Lung (tissue), 17 donors: ENCODE measurements at places on chromosomes 1 and 21.

GRCh38 chr1:14648896-14649855 is 50.7 kb downstream of the KAZN start:
- peak; percentile 81 for DNase-seq
- H3K4me1 ChIP-seq: peaks cover 20% of the 10 kb centered on the region
- H3K27me3 ChIP-seq: no peaks in the 10 kb centered on the region

GRCh38 chr1:25019337-25020172 is 89.5 kb upstream of the RUNX3 start:
- no peak overlapping the region for H3K27ac ChIP-seq
- H3K4me1 ChIP-seq: no peaks in the 10 kb centered on the region
- H3K4me3 ChIP-seq: no peak overlapping the region
- H3K27me3 ChIP-seq: no peaks in the 10 kb centered on the region
- no peak for DNase-seq
- H3K36me3 ChIP-seq: no peaks in the 10 kb centered on the region

DNA sequence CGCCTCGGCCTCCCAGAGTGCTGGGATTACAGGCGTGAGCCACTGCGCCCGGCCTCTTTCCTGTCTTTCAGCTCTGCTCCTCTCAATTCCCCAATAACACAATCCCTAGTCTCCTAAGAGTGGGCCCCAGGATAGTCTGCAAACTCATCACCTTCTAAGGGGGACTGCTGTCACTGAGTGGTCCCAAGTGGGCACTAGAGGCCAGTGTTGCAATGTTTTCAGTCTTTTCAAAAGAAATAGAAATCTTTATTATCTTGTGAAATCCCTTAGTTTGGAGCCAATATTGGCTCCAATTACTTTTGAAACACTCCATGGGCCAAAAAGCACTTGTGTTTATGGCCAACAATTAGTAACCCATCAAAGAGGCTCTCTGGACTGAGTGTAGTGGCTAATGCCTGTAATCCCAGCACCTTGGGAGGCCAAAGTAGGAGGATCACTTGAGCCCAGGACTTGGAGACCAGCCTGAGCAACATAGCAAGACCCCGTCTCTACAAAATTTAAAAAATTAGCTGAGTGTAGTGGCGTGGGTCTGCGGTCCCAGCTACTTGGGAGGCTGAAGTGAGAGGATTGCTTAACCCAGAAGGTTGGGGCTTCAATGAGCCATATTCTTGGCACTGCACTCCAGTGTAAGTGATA is 28.6 kb upstream of the ZNF697 start:
- H3K27ac ChIP-seq: no peak overlapping the region
- H3K36me3 ChIP-seq: no peaks in the 10 kb centered on the region
- DNase-seq: peak; percentile 93
- no peaks in the 10 kb centered on the region for H3K27me3 ChIP-seq

- no peak overlapping the region for H3K27ac ChIP-seq
- H3K4me3 ChIP-seq: no peak overlapping the region
- no peaks in the 10 kb centered on the region for H3K27me3 ChIP-seq
- DNase-seq: no peak
- no peaks in the 10 kb centered on the region for H3K36me3 ChIP-seq
- no peaks in the 10 kb centered on the region for H3K4me1 ChIP-seq
Measured at GRCh38 chr1:235563513-235564061, 59.3 kb upstream of the B3GALNT2 start.

- no peaks in the 10 kb centered on the region for H3K36me3 ChIP-seq
- no peak overlapping the region for H3K27ac ChIP-seq
- H3K27me3 ChIP-seq: no peaks in the 10 kb centered on the region
- no peaks in the 10 kb centered on the region for H3K4me1 ChIP-seq
- no peak for DNase-seq
Measured at GRCh38 chr1:233452724-233453123, 125.2 kb downstream of the MAP3K21 start.

DNA sequence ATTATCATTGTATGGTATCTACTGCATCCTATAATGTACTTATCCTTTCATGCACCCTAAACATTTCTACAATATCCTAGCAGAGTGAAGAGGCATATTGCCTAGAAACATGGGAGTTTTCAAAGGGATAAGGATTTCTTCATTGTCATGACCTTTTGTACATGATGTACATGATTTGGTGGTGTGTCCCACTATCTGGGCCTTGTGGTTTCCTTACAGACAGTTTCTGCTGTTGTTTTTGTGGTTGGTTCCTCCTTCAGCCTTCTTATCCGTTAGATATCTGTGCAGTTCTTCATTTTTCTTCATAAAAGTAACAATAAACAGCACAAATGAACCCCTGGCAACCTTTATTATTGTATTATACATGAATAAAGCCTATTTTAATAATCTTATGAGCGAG is 70.4 kb upstream of the BACH1 start:
- DNase-seq: no peak
- no peaks in the 10 kb centered on the region for H3K36me3 ChIP-seq
- no peak overlapping the region for H3K27ac ChIP-seq
- H3K4me3 ChIP-seq: no peak overlapping the region

GRCh38 chr1:34928699-34929496 is 552 bp downstream of the DLGAP3 start:
- no peaks in the 10 kb centered on the region for H3K36me3 ChIP-seq
- H3K27me3 ChIP-seq: peaks cover 58% of the 10 kb centered on the region
- no peak for DNase-seq
- H3K4me3 ChIP-seq: no peak overlapping the region
- H3K27ac ChIP-seq: no peak overlapping the region

DNA sequence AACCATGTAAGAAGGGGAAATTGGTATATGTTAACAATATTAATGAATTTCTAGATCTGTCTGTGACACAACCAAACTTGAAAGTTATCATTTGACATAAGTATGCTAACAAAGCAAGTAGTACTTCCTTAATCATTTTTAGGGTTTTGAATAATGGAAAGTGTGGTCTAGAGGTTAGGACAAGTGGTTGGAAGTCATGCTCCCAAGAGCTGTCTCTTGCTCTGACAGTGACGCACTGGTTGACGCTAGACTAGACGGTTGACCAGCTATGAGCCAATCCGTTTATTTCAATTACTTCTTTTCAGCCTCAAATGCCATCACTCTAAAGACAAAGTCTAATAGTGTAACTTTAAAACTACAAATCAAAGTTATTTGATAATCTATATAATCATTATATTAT is 20.7 kb upstream of the RGS1 start:
- no peaks in the 10 kb centered on the region for H3K4me1 ChIP-seq
- no peaks in the 10 kb centered on the region for H3K27me3 ChIP-seq
- H3K36me3 ChIP-seq: no peaks in the 10 kb centered on the region
- no peak for DNase-seq

GRCh38 chr1:40634901-40635655 is 30.4 kb downstream of the RIMS3 start:
- no peaks in the 10 kb centered on the region for H3K27me3 ChIP-seq
- H3K4me3 ChIP-seq: no peak overlapping the region
- no peak for DNase-seq
- H3K27ac ChIP-seq: no peak overlapping the region
- H3K36me3 ChIP-seq: no peaks in the 10 kb centered on the region
- H3K4me1 ChIP-seq: no peaks in the 10 kb centered on the region

DNA sequence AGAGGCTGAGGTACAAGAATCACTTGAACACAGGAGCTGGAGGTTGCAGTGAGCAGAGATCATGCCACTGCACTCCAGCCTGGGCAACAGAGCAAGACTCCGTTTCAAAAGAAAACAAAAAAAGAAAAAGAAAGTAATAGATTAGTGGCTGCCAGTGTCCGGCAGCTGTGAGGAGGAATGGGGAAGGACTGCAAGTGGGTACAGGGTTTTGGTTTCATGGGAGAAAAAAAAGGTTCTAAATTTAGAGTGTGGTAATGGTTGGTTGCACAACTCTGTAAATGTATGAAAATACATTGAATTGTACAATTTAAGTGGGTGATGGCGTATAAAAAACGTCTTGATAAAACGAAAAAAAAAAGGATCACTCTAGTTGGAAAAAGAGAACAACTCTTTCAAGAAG is 6.7 kb downstream of the TAF1A start:
- no peaks in the 10 kb centered on the region for H3K27me3 ChIP-seq
- no peak overlapping the region for H3K4me3 ChIP-seq
- peaks cover 13% of the 10 kb centered on the region for H3K36me3 ChIP-seq
- H3K4me1 ChIP-seq: no peaks in the 10 kb centered on the region
- H3K27ac ChIP-seq: no peak overlapping the region
- no peak for DNase-seq

GRCh38 chr1:220222939-220223338 is 49.3 kb downstream of the RAB3GAP2 start:
- no peak overlapping the region for H3K4me3 ChIP-seq
- no peak overlapping the region for H3K27ac ChIP-seq
- H3K36me3 ChIP-seq: no peaks in the 10 kb centered on the region
- peaks cover 6% of the 10 kb centered on the region for H3K4me1 ChIP-seq

GRCh38 chr1:40840526-40841323 is 21.4 kb downstream of the CITED4 start:
- no peaks in the 10 kb centered on the region for H3K4me1 ChIP-seq
- no peak overlapping the region for H3K4me3 ChIP-seq
- H3K27me3 ChIP-seq: no peaks in the 10 kb centered on the region
- no peak overlapping the region for H3K27ac ChIP-seq
- DNase-seq: no peak

GRCh38 chr21:42421018-42421793 is 17.5 kb downstream of the UBASH3A start:
- H3K27me3 ChIP-seq: no peaks in the 10 kb centered on the region
- DNase-seq: no peak
- H3K4me3 ChIP-seq: no peak overlapping the region
- no peak overlapping the region for H3K27ac ChIP-seq
- H3K36me3 ChIP-seq: no peaks in the 10 kb centered on the region

GRCh38 chr1:85560305-85560704 is 20.3 kb upstream of the CCN1 start:
- no peaks in the 10 kb centered on the region for H3K36me3 ChIP-seq
- H3K4me1 ChIP-seq: peaks cover 2% of the 10 kb centered on the region
- no peak overlapping the region for H3K4me3 ChIP-seq

DNA sequence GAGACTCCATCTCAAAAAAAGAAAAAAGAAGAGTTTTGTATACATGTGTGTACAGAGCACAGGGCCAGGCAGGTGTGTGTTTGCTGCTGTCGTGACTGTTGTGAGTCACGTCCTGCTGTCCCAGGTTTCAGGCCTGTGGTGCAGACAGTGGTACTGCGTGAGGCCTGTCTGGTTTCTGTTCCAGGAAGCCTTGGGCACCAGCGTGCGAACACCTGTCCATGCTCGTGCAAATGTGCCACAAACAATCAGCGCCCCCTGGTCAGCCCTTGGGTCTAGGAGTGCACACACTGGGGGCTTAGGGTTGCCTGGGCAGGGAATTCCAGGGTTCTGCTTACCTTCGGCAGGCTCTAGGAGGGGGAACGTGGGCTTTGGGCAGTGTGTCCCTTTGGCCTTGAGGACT is 16.9 kb downstream of the GPR157 start:
- H3K27me3 ChIP-seq: no peaks in the 10 kb centered on the region
- peaks cover 36% of the 10 kb centered on the region for H3K36me3 ChIP-seq
- H3K4me1 ChIP-seq: peaks cover 13% of the 10 kb centered on the region
- no peak overlapping the region for H3K27ac ChIP-seq

GRCh38 chr1:69585666-69586065 is 17.9 kb downstream of the LRRC7 start:
- no peaks in the 10 kb centered on the region for H3K36me3 ChIP-seq
- DNase-seq: peak; percentile 84
- no peaks in the 10 kb centered on the region for H3K27me3 ChIP-seq
- H3K27ac ChIP-seq: no peak overlapping the region

- no peaks in the 10 kb centered on the region for H3K36me3 ChIP-seq
- no peaks in the 10 kb centered on the region for H3K4me1 ChIP-seq
- no peak overlapping the region for H3K4me3 ChIP-seq
- DNase-seq: no peak
- no peaks in the 10 kb centered on the region for H3K27me3 ChIP-seq
- no peak overlapping the region for H3K27ac ChIP-seq
Measured at GRCh38 chr1:94013367-94013878, 104.2 kb upstream of the GCLM start.

- H3K27ac ChIP-seq: peak overlapping the region; percentile 67
- H3K4me3 ChIP-seq: no peak overlapping the region
- no peak for DNase-seq
- no peaks in the 10 kb centered on the region for H3K36me3 ChIP-seq
Measured at GRCh38 chr1:111719674-111720132, 19.5 kb downstream of the INKA2 start.

- no peak overlapping the region for H3K27ac ChIP-seq
- no peaks in the 10 kb centered on the region for H3K27me3 ChIP-seq
Measured at GRCh38 chr1:73167009-73167657, 884.8 kb upstream of the NEGR1 start.

DNA sequence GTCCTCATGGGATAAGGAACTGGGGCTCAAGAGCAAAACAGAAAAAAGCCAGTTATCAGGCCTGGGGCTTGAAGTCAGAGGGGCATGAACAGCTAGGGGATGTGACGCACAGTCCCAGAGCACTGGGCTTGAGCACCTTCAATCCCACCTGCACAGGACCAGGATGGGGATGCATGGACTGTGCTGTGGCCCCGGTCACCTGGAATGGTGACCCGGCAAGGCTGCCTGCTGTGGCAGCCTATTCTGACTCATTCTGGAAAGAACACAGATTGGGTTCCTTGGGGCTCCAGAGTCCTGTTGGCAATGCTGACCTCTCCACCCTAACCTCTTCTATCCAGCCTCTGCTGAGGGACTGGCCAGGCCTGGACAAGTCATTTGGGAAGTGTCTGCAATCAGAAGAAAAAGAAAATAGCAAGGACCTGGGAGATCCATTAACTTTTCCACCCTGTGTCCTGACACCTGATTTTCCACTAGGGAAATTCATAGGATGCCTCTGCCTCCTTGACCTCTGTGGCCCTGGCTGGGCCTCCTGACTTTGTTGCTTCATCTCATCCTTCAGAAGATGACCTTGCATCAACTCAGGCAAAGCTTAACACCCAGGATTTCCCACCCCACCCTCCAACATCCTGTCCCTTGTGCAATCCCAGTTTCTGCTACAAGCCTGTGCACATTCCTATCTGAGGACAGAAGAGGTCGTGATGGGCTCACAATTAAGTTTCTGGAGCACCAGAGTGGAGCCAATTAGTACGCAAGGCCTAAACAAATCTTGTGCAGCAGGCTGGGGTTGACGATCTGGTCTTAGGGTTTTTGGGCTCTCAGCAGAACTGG is 17.9 kb upstream of the FMOD start:
- peaks cover 13% of the 10 kb centered on the region for H3K4me1 ChIP-seq
- H3K4me3 ChIP-seq: no peak overlapping the region
- peak; percentile 80 for DNase-seq

GRCh38 chr1:87074001-87074795 is 159.8 kb downstream of the HS2ST1 start:
- no peaks in the 10 kb centered on the region for H3K4me1 ChIP-seq
- peak; percentile 40 for DNase-seq
- H3K27me3 ChIP-seq: no peaks in the 10 kb centered on the region
- peaks cover 4% of the 10 kb centered on the region for H3K36me3 ChIP-seq
- no peak overlapping the region for H3K27ac ChIP-seq
